ENCODE measurements at places on chromosomes 3 and 15. TPM values are rescaled to one million over a fixed set of nuclear protein-coding genes. Genes with fewer than 3 reads are reported as not detected.

- H3K27me3 ChIP-seq: no peaks in the 10 kb centered on the region
- H3K27ac ChIP-seq: peak overlapping the region; percentile 7
- H3K36me3 ChIP-seq: no peaks in the 10 kb centered on the region
- H3K4me3 ChIP-seq: no peak overlapping the region
Measured at GRCh38 chr15:60568914-60569391, 90.0 kb upstream of the ICE2 start.

DNA sequence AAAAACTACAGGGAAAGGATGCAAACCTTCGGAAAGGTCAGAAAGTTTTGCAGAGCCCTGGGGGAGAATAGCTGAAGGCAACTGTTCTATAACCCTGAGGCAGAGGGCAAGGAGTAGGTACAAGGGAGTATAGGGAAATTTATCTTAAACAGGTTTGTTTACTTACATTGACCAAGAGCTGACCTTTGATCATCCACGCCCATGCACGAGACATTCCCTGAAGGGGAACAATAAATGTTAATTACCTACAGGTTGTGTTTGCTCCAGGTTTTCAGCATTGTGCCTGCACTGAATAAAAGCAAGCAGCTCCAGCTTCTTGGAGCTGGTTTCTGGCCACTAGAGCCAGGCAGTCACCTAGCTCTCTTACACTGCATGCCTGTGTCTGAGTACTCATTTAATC is 524.5 kb upstream of the TGFBR2 start:
- H3K4me1 ChIP-seq: peaks cover 30% of the 10 kb centered on the region
- peak; percentile 88 for DNase-seq
- H3K27me3 ChIP-seq: no peaks in the 10 kb centered on the region
- H3K4me3 ChIP-seq: no peak overlapping the region
- no peaks in the 10 kb centered on the region for H3K36me3 ChIP-seq

- H3K27ac ChIP-seq: peak overlapping the region; percentile 21
- no peak for DNase-seq
- no peaks in the 10 kb centered on the region for H3K36me3 ChIP-seq
- H3K4me3 ChIP-seq: no peak overlapping the region
- H3K4me1 ChIP-seq: no peaks in the 10 kb centered on the region
Measured at GRCh38 chr3:62100282-62100989, 272.9 kb downstream of the FEZF2 start.

GRCh38 chr3:188417766-188418165 is 263.8 kb downstream of the LPP start:
- peaks cover 11% of the 10 kb centered on the region for H3K4me1 ChIP-seq
- no peak overlapping the region for H3K27ac ChIP-seq

The KLHL40 gene
- total RNA-seq: not detected

DNA sequence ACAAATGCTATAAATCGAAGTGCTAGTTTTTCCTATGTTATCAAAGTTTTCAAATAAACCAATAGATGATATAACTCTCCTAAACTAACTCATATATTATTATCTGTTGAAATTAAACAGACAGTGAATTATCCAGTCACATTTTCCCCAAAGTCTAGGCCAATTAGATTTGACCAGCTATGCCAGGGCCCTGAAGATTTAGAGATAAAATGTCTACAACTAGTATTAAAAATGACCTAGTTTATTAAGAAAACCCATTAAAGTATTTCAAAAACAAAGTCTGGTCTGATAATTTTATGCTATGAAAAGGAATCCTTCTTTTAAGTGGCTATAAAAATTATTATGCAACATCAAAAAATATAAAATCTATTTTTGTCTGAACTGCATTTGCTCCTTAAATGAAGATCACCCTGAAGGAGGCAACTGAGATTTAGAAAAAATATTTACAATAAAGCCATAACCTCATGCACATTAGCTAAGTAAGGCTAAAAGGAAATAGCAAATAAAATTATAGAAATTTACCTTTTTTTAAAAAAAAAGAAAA is 83.4 kb upstream of the MEX3B start:
- H3K27me3 ChIP-seq: no peaks in the 10 kb centered on the region
- H3K36me3 ChIP-seq: no peaks in the 10 kb centered on the region
- no peak for DNase-seq

- H3K36me3 ChIP-seq: no peaks in the 10 kb centered on the region
- no peak overlapping the region for H3K27ac ChIP-seq
- no peak for DNase-seq
- H3K4me3 ChIP-seq: no peak overlapping the region
- no peaks in the 10 kb centered on the region for H3K27me3 ChIP-seq
- no peaks in the 10 kb centered on the region for H3K4me1 ChIP-seq
Measured at GRCh38 chr3:180284331-180285110, 247.8 kb upstream of the PEX5L start.

DNA sequence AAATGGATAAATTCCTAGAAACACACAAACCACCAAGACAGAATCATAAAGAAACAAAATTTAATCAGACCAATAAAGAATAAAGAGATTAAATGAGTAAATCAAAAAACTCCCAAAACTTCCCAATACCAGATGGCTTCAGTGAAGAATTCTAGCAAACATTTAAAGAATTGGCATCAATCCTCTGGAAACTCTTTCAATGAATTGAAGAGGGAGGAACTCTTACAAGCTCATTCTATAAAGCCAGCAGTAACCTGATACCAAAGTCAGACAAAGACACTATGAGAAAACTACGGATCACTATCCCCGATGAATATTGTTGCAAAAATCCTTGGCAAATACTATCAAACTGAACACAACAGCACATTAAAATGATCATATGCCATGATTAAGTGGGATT is 81.9 kb upstream of the SLCO2A1 start:
- DNase-seq: no peak
- no peaks in the 10 kb centered on the region for H3K4me1 ChIP-seq
- H3K27me3 ChIP-seq: no peaks in the 10 kb centered on the region
- H3K4me3 ChIP-seq: no peak overlapping the region
- no peaks in the 10 kb centered on the region for H3K36me3 ChIP-seq

The SYNPR gene
- not detected for total RNA-seq

GRCh38 chr3:69787436-69788168 is 48.3 kb downstream of the MITF start:
- no peak overlapping the region for H3K4me3 ChIP-seq
- peak overlapping the region; percentile 62 for H3K27ac ChIP-seq
- no peak for DNase-seq
- H3K36me3 ChIP-seq: no peaks in the 10 kb centered on the region

DNA sequence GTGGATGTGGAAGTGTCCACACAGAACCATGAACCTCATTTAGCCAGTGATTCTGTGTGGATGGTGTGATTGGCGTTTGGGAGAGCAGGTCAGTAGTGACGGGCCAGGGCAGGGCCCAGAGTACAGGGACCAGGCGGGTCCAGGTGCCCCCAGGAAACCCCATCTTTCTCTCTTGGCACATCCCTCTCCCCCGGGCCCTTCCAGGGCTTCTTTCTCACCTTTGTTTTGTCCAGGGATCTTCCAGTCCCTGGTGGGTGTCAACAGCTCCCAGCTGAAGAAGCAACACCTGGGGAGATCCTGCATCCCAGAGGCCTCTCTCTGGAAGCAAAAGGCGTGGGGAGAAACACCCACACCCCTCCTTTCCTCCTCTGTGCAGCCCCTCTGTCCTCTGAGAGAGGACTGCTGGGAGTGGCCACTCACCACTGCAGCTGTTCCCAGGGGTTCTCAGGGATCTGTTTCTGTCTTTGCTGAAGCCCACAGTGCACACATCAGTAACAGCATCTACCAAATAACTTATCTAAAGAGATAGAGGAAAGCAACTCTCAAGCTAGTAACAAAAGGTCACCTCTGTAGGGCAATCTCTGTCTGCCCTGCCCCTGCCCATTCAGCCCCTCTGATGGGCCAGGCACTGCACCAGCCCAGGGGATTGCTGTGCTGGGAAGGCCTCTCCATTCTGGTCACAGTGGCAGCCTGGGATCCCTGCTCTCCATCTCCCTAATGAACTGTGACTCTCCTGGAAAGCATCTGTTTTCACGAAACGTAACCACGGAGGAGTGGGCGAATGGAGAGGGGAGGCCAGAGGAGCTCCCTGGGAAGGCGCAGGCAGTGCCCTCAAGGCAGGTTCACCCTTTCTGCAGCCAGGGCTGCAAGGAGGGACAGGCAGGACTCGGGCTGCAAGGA is 98.3 kb upstream of the ALDH1A3 start:
- no peaks in the 10 kb centered on the region for H3K27me3 ChIP-seq
- H3K4me3 ChIP-seq: no peak overlapping the region
- no peak overlapping the region for H3K27ac ChIP-seq
- H3K4me1 ChIP-seq: no peaks in the 10 kb centered on the region
- DNase-seq: no peak
- H3K36me3 ChIP-seq: no peaks in the 10 kb centered on the region

GRCh38 chr3:52221141-52221562 is 4.3 kb downstream of the TLR9 start:
- no peak overlapping the region for H3K4me3 ChIP-seq
- DNase-seq: no peak
- H3K36me3 ChIP-seq: no peaks in the 10 kb centered on the region

DNA sequence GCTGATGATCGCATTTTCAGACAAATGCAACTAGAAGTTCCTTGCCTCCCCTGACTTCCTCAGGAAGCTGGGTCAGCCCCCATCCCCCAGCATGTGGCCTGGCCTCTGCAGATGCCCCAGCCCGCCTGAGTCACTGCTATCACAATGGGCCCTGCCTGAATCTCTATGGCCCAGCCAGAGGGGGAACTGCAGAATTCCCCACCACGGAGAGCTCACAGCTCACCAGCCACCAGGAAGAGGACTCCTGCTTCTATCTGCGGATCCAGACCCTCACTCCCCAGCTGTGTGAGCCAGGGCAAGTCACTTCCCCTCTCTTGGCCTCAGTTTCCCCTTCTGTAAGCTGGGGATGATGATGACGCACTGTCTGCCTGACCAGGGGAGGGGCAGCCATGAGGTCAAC is 6.9 kb downstream of the PLXND1 start:
- no peak overlapping the region for H3K4me3 ChIP-seq
- H3K27ac ChIP-seq: peak overlapping the region; percentile 86
- no peaks in the 10 kb centered on the region for H3K36me3 ChIP-seq
- DNase-seq: peak; percentile 49
- H3K27me3 ChIP-seq: peaks cover 3% of the 10 kb centered on the region
- H3K4me1 ChIP-seq: peaks cover 49% of the 10 kb centered on the region

The SEMA3G gene
- 3.0 TPM for total RNA-seq

- no peak overlapping the region for H3K4me3 ChIP-seq
- no peak overlapping the region for H3K27ac ChIP-seq
- no peaks in the 10 kb centered on the region for H3K4me1 ChIP-seq
- no peak for DNase-seq
- no peaks in the 10 kb centered on the region for H3K36me3 ChIP-seq
Measured at GRCh38 chr3:126509597-126510307, 7.8 kb downstream of the UROC1 start.

DNA sequence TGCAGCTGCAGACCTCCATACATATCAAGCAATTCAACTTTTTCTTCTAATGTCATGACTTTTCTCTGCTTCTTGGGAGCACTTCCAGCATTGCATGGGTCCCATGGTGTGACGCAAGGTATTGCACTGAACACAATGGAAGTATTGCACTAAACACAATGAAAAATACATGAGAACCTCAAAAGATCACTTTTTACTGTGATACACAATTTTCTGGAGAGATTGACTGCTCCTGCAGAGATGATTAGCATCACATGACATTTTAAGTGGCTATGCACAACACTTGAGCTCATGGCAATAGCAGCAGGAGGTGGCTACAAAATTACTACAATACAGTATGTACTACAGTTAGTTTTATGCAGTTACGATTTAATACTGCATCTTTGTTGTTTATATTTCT is 113.5 kb upstream of the BHLHE40 start:
- no peak for DNase-seq
- no peak overlapping the region for H3K4me3 ChIP-seq
- H3K36me3 ChIP-seq: no peaks in the 10 kb centered on the region
- H3K27me3 ChIP-seq: no peaks in the 10 kb centered on the region

GRCh38 chr15:47820057-47820746 is 102.9 kb downstream of the SEMA6D start:
- H3K27ac ChIP-seq: no peak overlapping the region
- H3K27me3 ChIP-seq: no peaks in the 10 kb centered on the region
- DNase-seq: no peak
- no peak overlapping the region for H3K4me3 ChIP-seq
- peaks cover 7% of the 10 kb centered on the region for H3K4me1 ChIP-seq

DNA sequence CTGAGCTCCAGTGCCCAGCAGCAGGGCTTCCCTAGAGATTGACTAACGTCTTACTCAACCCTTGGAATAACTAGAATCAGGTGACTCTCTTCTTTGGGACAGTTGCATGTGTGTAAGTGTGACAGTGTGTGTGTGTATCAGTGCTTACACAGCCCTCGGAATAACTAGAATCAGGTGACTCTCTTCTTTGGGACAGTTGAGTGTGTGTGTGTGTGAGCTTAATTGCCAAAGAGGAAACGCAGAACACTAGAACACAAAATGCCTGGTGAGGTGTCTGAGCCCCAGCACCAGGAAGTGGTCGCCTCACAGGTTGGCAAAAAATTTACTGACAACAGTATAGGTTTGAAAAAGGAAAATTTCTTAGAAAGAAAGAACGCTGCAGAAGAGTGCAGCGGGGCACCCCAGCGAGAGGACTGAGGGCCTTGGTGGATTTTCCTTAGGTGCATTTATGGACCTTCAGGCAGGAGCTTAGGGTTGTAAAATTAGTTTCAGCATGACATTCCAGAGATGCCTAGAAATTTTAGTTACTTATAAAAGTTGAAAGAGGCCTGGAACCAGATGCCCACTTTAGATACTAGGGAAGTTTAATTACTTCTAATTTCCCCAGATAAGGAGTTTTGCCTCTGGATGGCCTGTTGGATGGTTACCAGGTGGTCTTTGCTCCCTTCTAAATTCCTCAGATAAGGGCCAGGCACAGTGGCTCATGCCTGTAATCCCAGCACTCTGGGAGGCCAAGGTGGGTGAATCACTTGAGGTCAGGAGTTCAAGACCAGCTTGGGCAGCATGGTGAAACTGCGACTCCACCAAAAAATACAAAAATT is 3.7 kb upstream of the WDR82 start:
- H3K4me1 ChIP-seq: peaks cover 66% of the 10 kb centered on the region
- H3K27ac ChIP-seq: peak overlapping the region; percentile 42
- no peak overlapping the region for H3K4me3 ChIP-seq
- no peaks in the 10 kb centered on the region for H3K27me3 ChIP-seq
